ENCODE measurements at places on chromosomes 1 and 21.
A peak's percentile ranks its signal among the peaks of the same experiment; 100 is the strongest.

GRCh38 chr1:203378556-203379245, 27.8 kb upstream of the FMOD start:
- DNase-seq, result no peak

DNA sequence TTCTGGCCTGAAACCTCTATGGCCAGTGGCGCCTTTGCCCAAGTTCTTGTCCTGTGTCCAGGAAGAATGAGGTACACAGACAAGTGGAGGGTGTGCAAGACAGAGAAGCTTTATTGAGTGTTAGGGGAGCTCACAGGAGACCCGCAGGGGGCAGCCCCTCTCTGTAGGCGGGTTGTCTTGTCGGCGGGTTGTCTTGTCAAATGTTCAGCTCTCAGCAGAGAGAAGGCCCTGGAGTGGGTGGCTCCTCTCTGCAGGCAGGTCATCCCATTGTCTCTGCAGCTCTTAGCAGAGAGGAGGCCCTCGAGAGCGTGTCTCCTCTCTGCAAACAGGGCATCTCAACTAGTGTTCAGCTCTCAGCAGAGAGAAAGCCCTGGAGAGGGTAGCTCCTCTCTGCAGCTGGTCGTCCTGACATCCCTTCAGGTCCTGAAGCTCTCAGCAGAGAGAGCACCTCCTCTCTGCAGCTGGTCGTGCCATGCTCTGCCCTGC, 11.0 kb downstream of the COL6A2 start:
- DNase-seq, result no peak

DNA sequence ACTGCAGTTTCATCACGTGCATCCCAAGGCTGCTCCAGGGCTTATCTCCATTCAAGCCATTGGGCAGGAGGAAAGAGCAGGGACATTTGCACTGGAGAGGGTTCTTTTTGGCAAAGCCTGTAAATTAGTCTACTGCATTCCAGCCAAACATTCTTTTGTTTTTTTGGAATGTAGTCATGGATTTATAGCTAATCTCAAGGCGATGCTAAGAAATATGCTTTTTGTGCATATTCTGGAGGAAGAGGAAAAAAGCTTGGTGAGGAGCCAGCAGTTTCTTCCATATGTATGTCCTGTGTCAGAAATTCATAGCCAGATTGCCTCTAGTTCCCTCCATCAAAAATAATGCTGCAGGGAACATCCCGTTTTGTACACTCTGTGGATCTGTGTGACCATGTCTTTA, 221.4 kb downstream of the BACH1 start:
- no peak for DNase-seq

- no peak for DNase-seq
Observed at GRCh38 chr21:25501462-25501861, 105.8 kb downstream of the MRPL39 start.

- no peak for DNase-seq
Observed at GRCh38 chr1:47523835-47524215, 86.0 kb downstream of the FOXD2 start.

DNA sequence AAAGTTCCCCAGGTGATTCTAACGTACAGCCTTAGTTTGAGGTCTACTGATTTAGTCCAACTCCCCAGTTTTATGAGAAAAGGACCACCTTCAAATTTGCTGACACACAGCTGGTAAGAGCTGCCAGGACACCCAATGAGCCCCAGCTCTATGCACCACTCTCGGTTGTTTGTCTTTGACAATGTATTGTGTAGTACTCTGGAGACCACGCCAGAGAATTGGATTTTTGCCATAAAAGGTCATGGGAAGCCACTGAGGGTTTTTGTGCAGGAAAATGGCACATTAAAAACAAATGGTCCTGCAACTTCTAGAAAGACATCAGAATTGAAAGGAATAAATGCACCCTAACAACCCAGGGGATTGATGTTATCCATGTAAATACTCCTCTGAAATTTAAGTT, 7.1 kb upstream of the IER5 start:
- no peak for DNase-seq

- DNase-seq, result no peak
Observed at GRCh38 chr1:166063701-166064100, 103.1 kb downstream of the FAM78B start.

DNA sequence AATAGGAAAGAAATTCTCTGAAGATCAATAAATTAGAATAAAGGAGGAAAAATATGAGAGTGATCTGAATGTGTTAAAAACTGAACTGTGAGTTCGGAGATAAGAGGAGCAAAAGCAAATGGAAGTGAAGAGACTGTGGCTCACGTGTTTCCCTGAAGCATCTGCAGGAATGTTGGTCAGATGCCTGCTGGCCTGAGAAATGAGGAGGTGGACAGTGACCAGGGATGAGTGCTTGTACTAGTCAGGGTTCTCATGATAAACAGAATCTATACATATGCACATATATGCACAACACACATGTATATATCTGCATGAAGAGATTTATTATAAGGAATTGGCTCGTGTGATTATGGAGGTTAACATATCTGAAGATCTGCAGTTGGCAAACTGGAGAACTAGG, 103.4 kb upstream of the TIAM1 start:
- DNase-seq, result peak; percentile 19

DNA sequence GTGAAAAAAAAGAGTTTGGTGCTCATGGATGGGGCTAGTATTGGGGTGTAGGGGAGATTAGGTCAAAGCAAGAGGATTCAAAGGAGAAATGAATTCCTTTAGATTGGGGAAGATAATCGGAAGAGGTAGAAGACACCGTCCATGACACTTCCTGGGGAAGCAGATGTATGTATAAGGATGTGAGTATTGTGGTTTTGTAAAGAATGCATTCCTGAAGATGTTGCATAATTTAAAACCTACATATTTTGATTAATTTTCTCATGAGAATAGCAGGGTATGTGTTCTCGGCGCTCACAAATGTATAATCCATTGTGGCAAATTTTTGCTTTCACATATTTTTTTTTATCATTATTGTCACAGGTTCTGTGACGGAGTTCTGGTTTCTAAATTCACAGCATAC, 5.5 kb upstream of the LGALS8 start:
- DNase-seq, result no peak

- DNase-seq, result no peak
Observed at GRCh38 chr21:29568020-29568697, 269.4 kb downstream of the BACH1 start.

GRCh38 chr1:154772056-154772455, 98.0 kb downstream of the KCNN3 start:
- no peak for DNase-seq
